Stimulated activated CD4-positive, alpha-beta T cell treated with anti-CD3 and anti-CD28 coated beads, Interleukin-15, amount 100 ng/mL, for 1 hour (primary cell): ENCODE measurements at places on chromosomes 12 and 14.

- DNase-seq, result no peak
These were observed 148.0 kb upstream of the BMP4 start for GRCh38 chr14:54104601-54105145.

GRCh38 chr12:75712223-75712622, 200.8 kb upstream of the KRR1 start:
- no peak for DNase-seq

- no peak for DNase-seq
These were observed 59.4 kb downstream of the ATG14 start for GRCh38 chr14:55352201-55352600.

- DNase-seq, result no peak
These were observed 189.2 kb upstream of the MGAT4C start for GRCh38 chr12:86445356-86445755.

DNA sequence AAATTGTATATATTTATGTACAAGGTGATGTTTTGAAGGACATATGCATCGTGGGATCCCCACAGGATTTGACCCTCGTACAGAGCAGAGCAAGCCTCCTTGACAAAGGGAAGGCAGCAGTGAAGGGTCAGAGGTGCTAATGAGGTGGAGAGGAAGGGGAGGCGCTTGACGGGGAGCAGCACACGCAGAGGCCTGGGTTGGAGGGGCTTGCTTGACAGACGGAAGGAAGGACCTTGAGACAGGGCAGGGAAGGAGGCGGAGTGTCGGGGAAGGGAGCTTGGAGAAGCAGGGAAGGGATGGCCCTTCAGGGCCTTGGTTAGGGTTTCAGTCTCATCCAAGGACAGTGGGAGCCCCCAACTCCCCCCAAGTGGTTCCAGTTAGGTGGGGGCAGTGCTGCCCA, 52.6 kb downstream of the ZNF664 start:
- no peak for DNase-seq
